IPS DF 6.9 (cell line): ENCODE measurements at places on chromosomes 4 and X.
A peak's percentile ranks its signal among the peaks of the same experiment; 100 is the strongest.

DNA sequence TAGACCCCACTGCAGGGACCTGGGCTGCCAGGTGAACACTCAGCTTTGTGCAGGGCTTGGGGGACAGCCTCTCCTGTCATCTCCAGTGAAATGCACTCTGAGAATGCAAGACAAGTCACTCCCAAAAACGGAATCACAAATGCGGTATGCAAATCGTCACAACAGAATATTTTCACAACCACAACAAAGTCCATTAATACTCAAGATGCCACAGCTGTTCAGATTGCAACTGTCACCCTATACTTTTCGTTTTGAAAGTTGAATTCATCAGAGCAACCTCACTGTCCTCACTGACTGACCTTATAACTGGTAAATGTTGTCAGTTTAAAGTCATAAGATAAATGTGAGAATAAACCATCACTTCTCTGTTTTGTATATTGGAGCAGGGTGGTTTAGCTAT, 16.6 kb downstream of the JAKMIP1 start:
- no peak for DNase-seq

GRCh38 chr4:151850791-151851213, 90.0 kb upstream of the GATB start:
- DNase-seq: no peak

GRCh38 chr4:179751669-179752068, 2309.4 kb upstream of the AGA start:
- DNase-seq: no peak

- no peak for DNase-seq
These were observed 21.8 kb upstream of the CXCL6 start for GRCh38 chr4:73814679-73815078.

DNA sequence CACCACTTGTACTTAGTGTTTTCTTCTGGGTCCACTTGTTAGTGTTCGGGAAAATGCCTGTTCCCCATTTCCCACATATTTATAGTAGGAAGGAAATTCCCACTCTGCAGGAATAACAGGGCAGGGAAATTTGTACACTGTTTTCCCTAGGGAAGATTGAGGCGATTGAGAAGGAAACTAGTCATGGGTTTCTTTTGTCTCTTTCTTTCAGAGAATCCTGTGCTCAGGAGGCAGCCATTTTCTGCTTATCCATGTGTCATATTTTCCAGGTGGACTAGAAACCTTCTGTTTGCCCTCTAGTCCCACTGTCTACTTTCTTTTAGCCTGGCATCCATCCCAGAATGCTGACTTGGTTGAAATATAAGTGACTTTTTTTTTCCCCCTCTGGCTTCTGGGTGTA, 299.1 kb upstream of the ANKRD50 start:
- DNase-seq: no peak

GRCh38 chr4:110631584-110632505, 9.0 kb upstream of the PITX2 start:
- DNase-seq: no peak

GRCh38 chr4:163710158-163710557, 215.7 kb downstream of the TMA16 start:
- DNase-seq: no peak

DNA sequence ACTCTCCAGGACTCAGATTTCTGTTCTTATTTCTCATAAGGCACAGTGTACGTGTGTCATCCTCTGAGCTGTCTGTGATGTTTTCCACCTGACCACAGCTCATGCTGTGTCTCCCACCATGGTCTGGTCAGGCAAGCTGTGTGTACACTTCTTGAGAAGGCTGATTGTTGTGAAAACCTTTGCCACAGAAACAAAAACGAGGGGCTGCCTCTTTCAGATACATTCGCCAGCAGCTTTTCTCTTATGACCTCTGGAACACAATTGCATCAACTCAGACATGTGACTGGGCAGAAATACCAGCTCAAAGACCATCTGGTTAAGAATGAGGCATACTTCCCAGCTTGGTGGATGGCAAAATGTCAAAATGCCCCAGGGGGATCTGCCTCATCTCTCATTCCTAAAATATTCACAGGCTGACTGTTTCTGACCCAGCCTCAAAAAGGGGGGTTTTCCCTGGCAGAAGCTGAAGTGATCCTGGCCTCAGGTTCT, 46.1 kb downstream of the PGRMC2 start:
- no peak for DNase-seq

- no peak for DNase-seq
These were observed 31.3 kb upstream of the ANXA5 start for GRCh38 chr4:121728066-121728465.

DNA sequence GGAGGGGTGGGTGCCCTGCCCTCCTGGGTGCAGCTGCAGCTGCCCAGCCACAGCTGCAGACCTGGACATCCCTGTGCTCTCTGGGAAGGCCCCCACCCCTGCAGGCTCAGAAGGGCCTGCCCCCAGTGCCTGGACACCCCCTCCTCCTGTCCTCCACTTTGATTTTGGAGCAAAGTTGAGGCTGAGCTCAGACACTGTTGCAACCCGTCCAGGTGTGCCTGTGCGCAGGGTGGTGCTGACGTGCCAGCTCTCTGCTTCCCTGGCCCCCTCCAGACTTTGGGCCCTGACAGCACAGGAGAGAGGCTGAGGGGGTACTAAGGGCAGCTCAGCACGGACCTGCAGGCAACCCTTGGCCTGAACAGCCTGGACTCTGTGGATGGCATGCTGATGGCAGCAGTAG, 750.3 kb downstream of the ARAP2 start:
- DNase-seq: no peak

GRCh38 chr4:123588631-123589241, 192.1 kb downstream of the SPRY1 start:
- no peak for DNase-seq

GRCh38 chrX:19190902-19191301, 68.6 kb upstream of the ADGRG2 start:
- no peak for DNase-seq

DNA sequence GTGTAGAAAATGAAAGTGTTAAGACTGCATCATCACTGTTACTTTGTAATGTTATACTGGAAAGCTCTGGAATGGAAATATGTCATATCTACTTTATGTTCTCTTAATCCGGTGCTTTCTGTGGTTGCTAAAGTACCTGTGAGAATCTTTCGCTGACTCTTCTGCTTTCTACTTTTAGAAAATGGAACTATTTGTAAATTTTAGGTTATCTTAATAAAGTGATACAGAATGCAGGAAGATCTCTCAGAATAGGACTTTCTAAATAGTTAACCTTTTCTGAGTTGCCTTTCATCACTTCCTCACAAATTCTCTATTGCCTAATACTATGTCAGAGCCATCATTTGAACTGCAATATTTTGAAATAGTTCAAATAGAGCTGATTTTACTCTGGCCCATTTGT, 69.3 kb downstream of the BMP2K start:
- DNase-seq: no peak

GRCh38 chrX:153049093-153049492, 7.2 kb upstream of the PNMA3 start:
- DNase-seq: no peak

GRCh38 chr4:101621120-101621519, 169.4 kb upstream of the BANK1 start:
- no peak for DNase-seq

DNA sequence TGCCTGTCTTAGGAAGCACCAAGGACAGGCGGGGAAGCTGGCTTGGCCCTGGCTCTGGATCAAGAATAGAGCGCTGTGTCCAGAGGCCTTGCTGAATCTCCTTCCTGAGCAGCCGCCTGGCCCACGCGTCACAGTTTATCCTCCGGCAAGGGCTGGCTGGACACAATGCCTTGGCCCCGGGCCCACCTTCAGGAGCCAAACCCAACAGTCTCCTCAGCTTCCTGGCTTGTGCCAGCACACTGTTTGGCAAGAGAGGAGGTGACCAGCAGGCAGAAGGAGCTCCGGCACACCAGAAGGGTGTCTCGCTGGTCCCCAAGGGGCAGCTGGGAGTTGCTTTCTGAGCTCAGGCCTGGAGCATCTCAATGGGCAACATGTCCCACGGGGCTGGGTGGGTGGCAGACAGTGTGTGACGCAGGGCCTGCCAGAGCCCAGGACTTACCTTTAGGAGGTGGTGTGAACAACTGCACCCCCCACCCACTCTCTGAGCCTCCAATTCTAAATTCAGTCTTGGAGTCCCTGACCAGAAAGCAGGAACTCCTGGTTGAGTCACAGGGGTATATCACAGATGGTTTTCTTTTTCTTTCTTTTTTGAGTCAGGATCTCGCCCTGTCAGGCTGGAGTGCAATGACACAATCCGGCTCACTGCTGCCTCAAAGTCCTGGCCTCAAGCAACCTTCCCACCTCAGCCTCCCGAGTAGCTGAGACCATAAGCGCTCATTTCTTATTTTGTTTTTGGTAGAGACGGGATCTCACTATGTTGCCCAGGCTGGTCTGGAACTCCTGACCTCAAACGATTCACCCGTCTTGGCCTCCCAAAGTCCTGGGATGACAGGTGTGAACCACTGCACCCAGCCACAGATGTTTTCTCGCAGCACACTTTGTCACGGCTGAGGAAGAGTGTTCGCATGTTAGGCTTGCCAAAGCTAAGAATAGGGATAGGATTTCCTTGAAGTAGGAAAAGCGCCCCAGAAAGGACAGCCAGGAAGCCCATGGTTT, 361.2 kb downstream of the BCOR start:
- DNase-seq: no peak

DNA sequence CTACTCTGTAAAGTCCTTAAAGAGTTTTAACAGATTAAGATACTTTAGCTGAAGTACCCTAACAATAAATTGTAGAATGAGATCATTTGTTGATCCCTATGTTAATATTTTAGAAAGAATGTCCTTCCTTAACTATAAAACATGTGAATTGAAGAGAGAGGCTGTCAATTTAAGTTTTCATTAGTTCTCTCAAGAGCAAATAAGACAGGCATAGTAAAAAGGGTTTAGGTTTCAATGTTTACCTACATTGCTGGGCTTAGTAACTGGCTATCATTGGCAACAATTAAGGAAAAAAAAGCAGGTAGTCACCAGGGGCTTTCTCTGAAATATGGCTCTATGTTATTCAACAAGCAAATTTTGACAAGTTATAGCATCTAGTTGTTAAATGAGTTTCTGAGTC, 91.5 kb downstream of the ATRX start:
- no peak for DNase-seq

DNA sequence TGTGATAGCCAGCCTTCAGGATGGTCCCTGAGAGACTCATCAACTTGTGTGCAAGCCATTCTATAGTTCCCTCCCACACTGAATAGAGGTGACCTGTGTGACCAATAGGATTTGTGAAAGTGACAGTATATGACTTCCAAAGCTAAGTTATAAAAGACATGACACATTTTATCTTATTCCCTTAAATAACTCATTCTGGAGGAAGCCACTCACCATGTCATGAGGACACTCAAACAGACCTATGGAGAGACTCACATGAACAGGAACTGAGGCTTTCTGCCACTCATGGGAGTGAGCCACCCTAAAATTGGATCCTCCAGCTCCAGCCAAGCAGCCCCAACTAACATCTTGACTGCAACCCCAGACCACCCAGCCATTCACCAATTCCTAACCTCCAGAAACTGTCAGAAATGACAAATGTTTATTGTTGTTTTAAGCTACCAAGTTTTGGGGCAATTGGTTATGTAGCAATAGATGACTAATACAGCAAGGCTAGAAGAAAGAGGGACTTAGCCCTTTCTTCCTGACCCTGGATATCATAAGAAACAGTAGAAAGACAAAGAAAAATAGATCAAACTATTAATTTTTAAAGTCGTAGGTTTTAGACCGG, 9.0 kb upstream of the CHIC2 start:
- no peak for DNase-seq

DNA sequence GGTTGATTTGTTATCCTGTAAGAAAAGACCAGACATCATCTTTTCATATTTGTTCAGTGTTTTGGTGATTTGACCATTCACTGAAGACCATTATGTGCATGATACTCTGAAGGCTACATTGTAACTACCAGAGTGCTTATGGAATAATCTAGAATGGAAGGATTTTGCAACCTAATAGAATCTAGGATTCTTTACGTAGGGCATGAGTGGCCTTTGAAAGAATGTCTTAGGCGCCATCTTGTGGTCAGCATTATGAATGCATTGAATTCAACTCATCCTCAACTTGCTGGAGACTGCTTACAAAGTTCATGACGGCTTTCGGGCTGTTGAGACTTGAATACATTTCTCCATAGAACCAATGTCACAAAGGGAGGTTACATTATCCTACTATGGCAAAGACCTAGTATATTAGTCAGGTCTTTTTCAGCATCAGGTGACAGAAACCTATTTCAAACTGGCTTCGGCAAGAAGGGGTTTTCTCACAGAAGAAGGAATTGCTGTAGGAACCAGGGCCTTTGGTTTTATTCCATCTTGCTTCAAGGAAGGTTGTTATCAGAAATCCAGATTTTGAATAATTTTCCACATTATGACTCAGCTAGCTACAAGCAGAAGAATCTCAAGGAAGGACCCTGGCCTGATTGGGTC, 104.1 kb downstream of the GPAT3 start:
- DNase-seq: peak; percentile 58

- DNase-seq: no peak
These were observed 160.0 kb upstream of the NHS start for GRCh38 chrX:17214962-17215361.

DNA sequence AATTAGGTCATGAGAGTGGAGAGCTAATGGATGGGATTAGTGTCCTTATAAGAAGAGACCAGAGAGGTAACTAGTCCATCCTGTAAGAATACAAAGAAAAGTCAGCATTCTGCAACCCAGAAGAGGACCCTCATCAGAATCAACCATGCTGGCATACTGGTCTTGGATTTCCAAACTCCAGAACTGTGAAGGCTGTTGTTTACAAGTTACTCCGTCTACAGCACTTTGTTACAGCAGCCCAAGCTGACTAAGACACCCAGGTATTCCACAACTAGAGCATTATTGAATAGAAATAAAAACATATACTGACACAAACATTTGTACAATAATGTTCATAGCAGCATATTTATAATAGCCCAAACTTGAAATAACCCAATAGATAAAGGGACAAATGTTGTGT, 9.2 kb downstream of the TMEM156 start:
- DNase-seq: no peak

DNA sequence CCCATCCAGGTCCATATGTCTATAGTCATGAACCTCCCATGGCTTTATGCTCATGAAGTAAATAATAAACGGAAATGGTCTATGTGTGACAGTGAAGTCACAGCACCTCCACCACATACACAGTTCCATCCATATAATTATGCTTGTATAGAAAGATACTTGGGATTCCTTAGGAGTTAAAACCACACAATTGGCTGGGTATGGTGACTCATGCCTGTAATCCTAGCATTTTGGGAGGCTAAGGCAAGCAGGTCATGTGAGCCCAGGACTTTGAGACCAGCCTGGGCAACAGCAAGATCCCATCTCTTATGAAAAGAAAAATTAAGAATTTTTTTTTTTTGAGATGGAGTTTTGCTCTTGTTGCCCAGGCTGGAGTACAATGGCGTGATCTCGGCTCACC, 55.6 kb upstream of the RBM47 start:
- DNase-seq: no peak

GRCh38 chr4:68361146-68361589, 11.3 kb upstream of the YTHDC1 start:
- DNase-seq: no peak

DNA sequence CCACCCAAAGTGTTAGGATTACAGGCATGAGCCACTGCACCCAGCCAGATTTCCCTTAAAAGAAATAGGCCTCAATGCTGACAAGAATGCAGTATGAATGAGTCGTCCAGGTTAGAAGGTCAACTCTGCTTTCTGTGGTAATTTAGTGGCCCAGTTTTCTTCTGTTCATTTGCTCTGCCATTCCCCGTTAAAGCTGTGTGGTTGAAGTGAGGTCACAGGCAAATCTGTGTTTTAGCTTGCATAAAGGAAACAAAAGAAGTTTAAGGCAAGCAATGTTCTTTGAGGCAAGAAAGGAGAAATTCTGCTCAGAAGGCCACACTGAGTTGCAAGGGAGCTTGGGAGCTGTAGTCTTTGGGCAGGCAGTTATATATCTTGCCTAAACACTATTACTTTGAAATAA, 176.8 kb downstream of the LARP7 start:
- DNase-seq: no peak
